ENCODE measurements at places on chromosomes 7 and 10.

DNA sequence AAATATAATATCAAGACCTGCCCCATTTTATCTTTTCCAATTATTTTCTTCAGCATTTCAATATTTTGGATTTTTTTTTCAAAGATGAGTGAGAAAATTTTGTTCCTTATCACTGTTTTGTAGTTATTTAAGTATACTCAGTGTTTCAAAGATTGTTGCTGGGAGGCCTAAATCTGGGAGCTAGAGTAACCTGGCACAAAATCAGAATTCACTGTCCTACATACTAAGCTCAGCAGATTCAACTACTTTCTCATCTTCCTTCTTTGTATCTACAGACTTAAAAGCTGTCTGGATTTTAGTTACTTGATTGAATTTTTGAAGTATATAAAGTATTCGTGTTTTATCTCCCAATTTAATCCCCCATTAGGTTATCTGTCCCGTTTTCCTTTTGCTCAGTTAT, 85.9 kb downstream of the TAX1BP1 start:
- DNase-seq: no peak

GRCh38 chr7:135074096-135074495, 73.8 kb upstream of the TMEM140 start:
- DNase-seq: no peak

GRCh38 chr7:48299580-48300169, 128.4 kb downstream of the ABCA13 start:
- no peak for DNase-seq

DNA sequence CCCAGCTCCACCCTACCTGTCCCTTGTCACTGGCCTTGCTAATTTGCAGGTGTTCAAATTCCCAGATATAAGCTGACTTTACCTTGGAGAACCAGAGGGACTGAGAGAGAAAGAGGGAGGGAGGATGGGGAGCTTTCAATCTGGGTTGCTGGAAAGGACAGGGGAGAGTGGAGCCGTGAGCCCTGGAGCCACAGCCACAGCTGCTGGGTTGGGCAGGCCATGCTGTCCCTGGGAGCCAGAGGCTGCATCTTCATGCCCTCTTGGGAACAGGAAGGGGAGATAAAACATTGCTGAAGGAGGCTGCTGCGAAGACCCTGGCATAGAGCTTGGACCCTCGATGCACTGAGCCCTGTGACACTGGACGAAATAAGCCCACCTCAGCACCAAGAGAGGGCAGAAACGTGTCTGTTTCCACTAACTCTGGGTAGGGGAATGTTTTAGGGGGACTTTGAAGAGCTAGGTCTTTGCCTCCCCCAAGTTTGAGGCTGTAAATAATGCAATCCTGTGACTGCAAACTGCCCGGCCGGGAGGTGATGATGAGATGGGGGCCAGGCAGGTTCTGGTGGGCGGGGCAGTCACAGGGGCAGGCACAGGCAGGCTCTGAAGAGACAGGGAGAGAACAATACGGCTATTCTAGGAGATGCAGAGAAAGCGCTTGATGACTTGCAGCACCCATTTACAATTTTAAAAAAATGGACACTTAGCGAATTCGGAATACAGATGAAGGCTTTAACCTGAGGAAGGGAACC, 5.8 kb upstream of the JAKMIP3 start:
- no peak for DNase-seq

DNA sequence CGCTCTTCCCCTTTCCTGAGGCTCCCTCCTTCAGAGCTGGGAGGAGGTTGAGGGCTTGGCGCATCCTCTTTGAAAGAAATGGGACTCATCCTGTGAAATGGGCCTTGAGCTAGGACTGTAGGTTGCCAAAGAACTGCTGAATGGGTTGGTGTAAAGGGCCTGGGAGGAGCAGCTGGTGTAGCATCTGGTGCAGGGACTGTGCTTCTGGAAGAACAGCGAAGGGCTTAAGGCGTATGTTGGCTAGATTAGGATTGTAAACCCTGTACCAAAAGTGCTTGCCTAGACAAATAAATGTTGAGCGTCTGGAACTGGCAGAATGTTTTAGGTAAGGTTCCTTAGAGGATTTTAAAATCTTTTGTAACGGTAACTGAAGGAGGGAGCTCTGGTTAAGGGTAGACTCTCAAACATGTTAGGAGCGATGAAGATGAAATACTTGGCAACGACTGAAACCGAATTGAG, 563 bp downstream of the STAM start:
- no peak for DNase-seq

DNA sequence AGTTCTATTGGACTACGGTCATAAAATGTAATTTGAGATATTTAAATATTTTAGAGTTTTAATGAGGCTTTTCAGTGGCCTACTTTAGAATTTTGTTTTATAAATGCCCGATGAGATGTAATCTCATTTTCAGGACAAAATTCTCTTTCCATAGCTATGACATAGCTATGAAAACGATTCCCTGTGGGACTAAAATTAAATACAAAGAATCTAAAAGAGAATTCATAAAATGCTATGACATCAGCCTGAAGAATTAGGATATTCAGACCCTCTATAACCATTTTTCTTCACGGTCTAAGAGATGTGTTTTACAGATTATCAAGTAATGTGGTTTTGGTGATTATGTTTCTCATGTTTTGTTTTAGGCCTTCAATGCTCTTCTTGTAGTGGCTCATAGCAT, 48.2 kb upstream of the ODAD2 start:
- DNase-seq: no peak

DNA sequence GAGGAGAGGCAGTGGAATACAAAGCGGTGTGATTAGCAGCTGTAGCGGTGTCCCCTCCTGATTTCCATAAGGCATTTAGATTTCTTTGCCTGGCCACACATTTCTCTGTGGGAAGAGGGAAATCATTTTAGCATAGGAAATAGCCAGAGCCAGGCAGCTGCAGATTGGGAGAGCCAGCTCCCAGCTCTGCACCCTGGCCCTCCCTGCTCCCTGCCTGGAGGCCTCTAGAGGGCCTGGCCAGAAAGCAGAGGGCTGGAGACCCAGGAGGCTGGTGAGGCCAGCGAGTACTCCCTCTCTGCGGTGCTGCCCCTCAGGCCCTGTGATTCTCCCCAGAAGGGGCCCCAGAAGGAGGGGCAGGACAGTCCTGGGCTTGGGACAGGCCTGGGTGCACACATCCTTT, 85.7 kb downstream of the C10orf105 start:
- no peak for DNase-seq

GRCh38 chr7:139479620-139480019, 3.9 kb downstream of the KLRG2 start:
- DNase-seq: no peak

- DNase-seq: no peak
These were observed 758 bp downstream of the TMEM168 start for GRCh38 chr7:112789453-112789816.

DNA sequence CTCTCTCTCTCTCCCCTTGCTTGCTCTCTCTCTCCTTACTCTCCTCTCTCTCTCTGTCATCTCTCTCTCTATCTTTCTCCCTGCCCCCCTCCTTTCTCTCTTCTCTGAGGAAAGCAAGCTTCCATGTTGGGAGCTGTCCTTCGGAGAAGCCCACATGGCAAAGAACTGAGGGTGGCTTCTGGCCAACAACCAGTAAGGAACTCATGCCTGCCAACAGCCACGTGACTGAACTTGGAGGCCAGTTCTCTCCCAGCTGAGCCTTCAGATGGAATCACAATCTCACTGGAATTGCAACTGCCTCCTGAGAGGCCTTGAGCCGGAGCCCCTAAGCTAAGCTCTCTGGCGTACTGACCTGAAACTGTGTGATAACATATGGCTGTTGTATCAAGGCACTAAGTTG, 12.0 kb upstream of the DHTKD1 start:
- no peak for DNase-seq

DNA sequence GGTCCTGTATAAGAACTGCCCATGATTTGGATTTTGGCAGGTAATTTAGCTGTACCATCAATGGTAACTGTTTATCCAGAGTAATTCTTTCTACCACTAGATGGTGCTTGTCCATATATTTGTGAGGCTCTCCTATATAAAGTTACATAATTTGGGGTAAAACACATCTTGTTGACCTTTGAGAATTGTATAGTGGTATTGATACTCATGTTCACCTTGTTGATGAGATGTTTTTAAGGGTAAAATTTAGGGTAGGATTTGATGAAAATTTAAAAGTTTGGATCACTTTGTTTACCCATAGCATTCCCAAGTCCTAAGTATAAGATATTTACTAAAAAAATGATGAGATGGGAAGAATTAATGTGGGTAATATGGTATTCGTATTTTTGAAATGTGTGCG, 31.6 kb downstream of the ST7 start:
- DNase-seq: no peak

GRCh38 chr7:67100956-67101361, 104.3 kb downstream of the TYW1 start:
- no peak for DNase-seq

DNA sequence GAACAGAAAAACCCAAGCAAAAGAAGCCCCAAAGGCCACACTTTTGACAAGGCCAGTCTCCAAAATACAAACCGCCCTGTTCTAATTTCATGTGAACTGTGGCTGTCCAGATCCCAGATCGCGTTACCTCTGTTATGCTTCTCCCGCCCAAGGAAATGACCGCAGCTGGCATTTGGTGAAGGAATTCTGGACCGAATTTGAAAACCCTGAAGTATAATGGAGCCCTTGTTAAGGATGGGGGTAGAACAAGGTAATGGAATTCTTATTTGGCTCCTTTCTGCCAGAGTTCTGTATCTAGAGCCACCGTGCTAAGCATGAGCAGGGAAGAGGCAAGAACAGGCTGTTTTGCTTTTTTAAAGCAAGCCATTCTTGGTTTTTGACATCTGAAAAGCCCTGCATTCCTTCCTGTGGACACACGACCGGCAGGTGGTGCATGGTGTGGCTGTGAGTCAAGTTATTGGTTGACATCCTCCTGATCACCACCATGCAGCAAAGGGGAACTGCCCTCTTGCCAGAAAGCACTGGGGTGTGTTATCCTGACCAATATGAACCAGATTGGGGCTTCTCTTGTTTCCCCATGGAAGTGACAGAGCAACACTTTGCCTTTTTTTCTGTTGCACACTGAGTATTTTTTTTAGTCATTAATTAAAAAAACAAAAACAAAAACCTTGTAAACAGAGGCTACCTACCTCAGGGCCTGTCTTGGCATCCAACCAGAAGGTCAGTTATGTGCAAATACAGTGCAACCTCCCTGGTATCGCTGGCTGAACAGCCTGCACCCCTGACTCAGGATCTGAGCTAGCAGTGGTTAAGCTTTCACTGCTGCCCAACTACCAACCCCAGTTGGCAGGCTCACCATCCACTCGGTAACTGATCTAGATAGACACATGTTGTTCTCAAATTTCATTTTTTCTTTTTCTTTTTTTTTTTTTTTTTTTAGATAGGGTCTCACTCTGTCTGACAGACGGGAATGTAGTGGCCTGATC, 14.2 kb downstream of the UCMA start:
- DNase-seq: no peak

DNA sequence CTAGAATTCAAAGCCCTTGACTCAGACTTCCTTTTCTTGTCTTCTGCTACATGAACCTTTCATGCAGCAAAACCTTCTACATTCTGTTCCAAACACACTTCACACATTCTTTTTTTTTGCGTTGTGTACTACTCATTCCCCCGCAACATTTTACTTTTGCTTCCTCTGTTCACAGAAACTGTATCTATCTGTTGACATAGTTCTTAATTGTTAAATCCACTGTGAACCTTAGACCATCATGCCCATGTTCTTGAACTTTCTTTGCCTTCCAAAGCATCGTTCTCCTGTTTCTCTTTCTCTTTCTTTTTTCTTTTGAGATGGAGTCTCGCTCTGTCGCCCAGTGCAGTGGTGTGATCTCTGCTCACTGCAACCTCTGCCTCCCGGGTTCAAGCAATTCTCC, 14.2 kb downstream of the CCSER2 start:
- DNase-seq: no peak

Data from stimulated activated CD4-positive, alpha-beta T cell treated with anti-CD3 and anti-CD28 coated beads, Interleukin-1b, Interleukin-23, amount 100 ng/mL, for 1 hour (primary cell).